ENCODE measurements at places on chromosomes 5 and 9.

DNA sequence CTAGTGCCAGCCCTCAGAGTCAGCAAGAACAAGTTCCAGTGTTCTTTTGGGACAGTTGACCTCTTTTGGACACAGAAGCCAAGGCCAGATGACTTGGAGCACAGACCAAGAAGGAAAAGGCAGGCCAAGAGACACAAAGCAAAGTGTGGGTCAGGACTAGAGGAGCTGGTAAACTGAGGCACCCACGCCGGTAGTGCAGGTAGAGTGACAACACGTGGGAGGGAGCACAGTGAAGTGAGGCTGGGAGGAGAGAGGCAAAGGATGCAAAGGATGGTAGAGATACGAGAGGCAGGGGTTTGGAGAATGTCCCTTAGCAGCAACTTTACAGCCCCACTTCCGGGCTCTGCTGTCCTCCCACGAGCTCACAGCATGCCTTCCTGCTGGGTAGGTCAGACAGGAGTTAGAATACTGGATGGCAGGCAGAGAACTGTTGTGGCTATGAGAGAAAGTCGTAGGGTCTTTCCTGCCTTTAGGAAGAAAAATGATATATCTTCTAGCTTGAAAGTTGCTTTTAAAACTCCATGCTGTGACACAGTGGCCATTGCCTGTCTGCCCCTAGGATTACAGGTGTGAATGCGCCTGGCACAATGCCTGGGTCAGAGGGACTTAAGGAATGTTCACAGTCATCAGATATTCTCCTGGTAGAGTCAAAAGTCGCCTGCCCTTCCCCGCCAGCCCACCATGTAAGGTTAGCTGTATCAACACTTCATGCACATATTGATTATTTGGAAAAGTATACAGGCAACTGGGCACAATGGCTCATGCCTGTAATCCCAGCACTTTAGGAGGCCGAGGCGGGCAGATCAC is 97.9 kb downstream of the PDE8B start:
- no peak for DNase-seq

DNA sequence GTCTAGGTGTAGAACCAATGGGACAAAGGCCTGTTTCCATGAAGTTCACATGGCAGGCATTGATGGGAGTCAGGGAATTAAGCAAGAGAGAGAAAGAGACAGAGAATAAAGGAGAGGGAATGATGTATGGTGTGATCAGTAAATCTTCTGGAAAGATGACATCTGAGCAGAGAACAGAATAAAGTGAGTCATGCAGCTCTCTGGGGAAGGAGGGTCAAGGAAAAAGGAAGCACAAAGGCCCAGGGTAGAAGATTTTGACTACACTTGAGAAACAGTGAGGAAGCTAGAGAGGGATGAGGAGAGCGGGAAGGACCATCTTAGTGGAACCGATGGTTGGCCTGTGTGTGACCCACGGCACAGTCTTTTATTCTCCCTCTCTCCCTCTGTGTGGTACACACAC is 425.9 kb downstream of the SPOCK1 start:
- peak; percentile 55 for DNase-seq

DNA sequence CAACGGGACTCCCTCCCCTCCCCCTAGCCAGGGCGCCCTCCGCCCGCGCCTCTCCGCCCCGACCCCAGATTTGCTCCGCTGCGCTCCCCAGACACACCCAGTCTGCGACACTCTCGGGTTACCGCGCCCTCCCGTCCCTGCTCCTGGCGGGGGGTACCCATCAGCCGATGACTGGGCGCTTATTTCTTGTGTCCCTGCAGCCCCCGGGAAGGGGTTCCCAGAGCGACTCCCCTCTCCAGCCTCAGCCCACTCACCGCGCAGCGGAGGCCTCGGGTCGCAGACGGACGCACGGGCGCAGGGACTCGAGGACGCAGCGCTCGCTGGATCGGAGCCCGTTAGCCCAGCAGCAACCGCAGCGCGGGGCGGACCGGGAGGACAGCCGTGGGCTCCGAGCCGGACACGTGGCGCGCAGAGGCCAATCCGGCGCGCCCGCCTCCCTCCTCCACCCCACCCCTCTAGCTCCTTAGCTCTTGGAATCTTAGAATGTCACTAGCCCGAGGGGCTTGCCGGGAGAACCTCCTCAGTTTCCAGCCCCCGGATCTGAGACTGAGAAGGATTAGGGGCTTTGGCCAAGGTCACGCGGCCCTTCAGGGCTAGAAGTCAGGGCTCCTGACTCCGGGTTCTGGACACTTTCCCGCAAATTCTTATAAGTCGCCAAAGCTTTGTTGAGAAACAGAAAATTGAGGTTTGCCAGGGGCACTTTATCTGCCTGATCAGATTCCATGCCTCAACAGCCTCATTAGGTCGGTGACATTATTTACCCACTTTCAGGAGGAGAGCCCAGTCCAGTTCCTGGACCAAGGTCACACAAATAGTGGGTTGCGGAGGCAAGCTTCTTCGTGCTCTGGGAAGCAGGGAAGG is at the start of gene ANXA6:
Gene ANXA6, minus strand, starts transcription at position 354 of the 861 bp plus-strand sequence. CDS start 9,878 bp downstream, outside the sequence.
- DNase-seq: peak; percentile 76

DNA sequence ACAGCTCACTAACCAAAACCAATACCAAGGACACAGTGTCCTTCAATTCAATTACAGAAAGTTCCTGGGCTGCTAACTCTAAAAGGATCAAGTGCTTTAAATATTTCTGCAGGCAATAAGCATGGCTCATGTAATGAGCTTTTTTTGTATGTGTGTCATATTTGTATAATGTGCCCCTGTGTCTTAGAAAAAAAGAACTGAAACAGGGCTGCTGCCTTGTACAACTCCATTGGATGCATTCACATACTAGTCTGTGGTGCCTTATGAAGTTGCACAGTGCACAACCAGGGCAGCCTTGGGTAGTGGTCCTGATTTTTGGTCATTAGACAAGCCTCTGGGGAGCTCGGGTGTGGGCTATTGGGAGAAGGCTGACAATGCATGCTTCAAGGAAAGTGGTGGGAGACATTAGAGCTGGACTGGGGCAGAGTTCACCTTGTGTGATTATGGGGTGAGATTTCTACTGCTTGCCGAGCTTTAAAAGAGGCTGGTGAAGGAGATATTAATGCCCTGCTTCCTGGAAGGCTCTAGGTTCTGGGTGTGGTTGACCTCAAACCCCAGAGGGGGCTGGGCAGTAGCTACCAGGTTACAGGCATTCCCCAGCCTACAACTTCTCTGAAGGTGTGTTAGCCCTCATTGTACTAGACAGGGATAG is 3.6 kb upstream of the CPEB4 start:
- no peak for DNase-seq

- DNase-seq: no peak
Measured at GRCh38 chr5:71807909-71808308, 88.8 kb downstream of the CARTPT start.

DNA sequence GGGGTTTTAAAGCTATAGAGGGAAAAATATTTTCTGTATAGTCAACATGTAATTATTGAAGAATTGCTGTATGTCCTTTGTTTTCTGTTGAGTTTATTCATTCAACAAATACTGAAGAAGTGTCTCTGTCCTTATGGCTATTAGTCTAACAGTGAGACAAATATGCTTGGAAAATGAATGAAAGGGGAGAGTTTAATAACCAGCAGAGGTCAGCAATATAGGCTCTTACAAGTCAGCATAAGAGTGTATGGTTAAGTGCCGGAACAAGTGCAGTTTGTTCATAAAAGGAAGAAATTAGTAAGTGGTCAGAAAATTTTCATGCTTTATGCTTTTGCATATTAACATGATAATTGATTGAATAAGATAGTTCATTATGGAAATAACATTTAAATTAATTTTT is 3.6 kb downstream of the SCAMP1 start:
- DNase-seq: no peak

- no peak for DNase-seq
Measured at GRCh38 chr5:126208691-126209090, 214.5 kb upstream of the GRAMD2B start.

GRCh38 chr5:120014535-120014934 is 385.2 kb downstream of the FAM170A start:
- DNase-seq: no peak

Data from kidney tubule cell (primary cell).